ENCODE measurements at places on chromosomes 6 and 20.

- peaks cover 23% of the 10 kb centered on the region for H3K27me3 ChIP-seq
- peak overlapping the region; percentile 3 for H3K4me3 ChIP-seq
- peaks cover 17% of the 10 kb centered on the region for H3K4me1 ChIP-seq
- H3K27ac ChIP-seq: no peak overlapping the region
Observed at GRCh38 chr20:17895641-17896171, 72.9 kb downstream of the SNX5 start.

- peaks cover 13% of the 10 kb centered on the region for H3K36me3 ChIP-seq
- peaks cover 27% of the 10 kb centered on the region for H3K4me1 ChIP-seq
- peak overlapping the region; percentile 95 for H3K4me3 ChIP-seq
- H3K27ac ChIP-seq: peak overlapping the region; percentile 95
Observed at GRCh38 chr6:36443471-36444428, 950 bp downstream of the KCTD20 start.

DNA sequence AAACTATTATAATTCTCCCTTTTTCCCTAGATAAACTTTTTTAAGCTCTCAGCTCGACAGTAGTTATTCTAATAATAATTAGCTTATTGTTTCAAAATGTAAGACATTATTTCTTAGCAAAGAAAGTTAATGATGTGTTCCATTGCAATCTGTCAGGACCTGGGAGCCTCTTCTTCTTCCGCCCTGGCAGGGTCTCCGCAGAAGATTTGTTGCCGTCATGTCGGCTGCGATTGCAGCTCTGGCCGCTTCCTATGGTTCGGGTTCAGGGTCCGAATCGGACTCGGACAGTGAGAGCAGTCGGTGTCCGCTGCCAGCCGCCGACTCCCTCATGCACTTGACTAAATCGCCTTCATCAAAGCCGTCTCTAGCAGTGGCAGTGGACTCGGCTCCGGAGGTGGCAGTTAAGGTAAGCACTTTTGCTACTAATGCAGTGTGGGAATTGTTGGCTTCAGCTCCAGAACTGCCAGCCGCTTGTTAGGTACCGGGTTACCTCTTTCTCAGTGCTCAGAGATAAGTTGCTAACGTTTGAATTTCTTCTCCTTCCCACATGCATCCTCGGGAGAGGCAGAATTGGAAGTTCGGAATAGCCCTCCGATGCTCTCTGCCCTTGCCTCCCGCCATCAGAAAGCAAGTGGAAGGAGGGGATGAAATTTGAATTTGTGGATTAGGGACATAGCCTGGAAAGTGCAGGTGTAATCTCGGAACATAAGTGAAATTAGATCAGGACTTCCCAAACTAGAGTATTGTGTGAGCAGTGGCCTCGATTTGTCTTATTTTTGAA lies at the start of gene CDC40:
CDC40 (plus strand) TSS at position 200 of the 781 bp plus-strand sequence; CDS start at position 218, 18 bp downstream.
- peaks cover 2% of the 10 kb centered on the region for H3K36me3 ChIP-seq
- DNase-seq: peak; percentile 72
- peaks cover 7% of the 10 kb centered on the region for H3K27me3 ChIP-seq
- no peak within 1 kb of the TSS for H3K4me3 ChIP-seq
- H3K27ac ChIP-seq: no peak within 1 kb of the TSS

DNA sequence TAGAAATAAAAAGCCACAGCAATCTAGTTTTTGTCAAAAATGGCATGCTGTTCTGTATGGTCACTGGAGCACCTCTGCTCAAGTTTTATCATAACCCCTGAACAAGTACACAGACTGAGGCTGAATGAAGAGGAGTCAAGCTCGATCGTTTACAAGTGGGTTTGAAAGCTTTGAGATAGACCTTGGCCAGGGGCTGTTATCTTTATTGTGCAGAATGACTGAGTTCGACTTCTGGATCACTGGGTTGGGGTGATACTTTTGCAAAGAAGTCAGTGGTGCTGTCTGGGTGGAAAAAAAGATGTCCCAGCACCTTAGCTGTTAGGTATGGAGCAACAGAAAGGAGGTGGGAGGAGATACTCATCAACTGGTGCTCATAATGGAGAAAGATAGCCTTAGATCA lies 446.0 kb downstream of the HACE1 start:
- no peaks in the 10 kb centered on the region for H3K27me3 ChIP-seq
- H3K4me3 ChIP-seq: no peak overlapping the region
- no peak overlapping the region for H3K27ac ChIP-seq

Data from activated CD4-positive, alpha-beta T cell treated with anti-CD3 and anti-CD28 coated beads for 36 hours (primary cell).